T-helper 17 cell (primary cell): ENCODE measurements at places on chromosomes 7 and 10. TPM values are rescaled to one million over a fixed set of nuclear protein-coding genes. Genes with fewer than 3 reads are reported as not detected.

RSPH10B gene
- total RNA-seq = 0.40 TPM

AS3MT gene
- total RNA-seq = 1.0 TPM

- no peak for DNase-seq
Observed at GRCh38 chr10:98694883-98695282, 248.1 kb upstream of the HPS1 start.

GRCh38 chr10:118259288-118259906 lies 82.7 kb downstream of the FAM204A start:
- no peak for DNase-seq

DNA sequence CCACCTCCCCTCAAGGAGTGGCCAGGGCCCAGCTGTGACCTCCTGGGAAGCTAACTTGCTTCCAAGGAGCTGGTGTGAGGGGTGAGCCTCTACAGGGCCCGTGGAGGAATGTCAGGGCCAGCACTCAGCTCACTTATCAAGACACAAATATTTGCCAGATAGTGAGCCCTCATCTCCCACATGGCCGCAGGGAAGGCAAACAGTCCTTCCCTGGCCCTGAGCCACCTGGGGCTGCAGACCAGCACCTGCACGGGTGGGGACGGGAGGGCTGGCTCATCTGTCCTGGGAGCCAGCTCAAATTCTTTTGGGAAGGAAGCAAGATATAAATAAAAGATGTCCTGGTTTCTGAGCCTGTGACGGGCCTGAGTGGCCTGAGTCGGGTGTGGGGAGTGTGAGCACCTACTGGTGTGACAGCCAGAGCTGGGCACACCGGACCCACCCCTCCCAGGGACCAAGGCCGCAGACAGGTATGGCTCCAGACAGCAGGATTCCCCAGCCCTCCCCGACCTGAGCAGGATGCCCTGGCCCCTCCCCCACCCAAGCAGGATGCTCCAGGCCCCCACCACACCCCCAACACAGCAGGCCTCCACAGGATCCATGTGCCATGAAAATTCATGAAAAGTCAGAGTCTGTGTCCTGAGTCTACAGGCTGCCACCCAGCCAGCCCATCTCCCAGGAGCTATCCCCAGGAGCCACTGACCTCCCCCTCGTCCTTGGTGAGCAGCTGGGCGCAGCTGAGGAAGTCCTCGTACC lies 148.0 kb downstream of the MAPK8 start:
- DNase-seq = no peak

DNA sequence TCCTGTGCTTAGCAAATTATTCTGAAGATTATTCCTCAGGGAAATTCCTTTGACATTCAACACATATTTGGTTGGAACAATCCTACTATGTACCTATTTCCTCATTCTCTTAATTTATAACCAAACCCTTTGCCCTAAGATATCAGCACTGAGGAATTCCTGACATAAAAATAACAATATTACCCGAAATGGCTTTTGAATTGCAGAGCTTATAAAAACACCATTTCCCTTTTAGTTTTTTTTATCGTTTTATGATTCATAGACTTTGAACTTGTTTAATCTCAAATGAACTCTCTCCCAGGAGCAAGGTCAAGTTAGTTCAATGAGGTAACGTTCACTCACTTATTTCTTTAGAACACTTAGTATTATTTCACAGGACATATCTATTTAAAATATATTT lies 7.7 kb upstream of the ABCB1 start:
- DNase-seq = no peak

DNA sequence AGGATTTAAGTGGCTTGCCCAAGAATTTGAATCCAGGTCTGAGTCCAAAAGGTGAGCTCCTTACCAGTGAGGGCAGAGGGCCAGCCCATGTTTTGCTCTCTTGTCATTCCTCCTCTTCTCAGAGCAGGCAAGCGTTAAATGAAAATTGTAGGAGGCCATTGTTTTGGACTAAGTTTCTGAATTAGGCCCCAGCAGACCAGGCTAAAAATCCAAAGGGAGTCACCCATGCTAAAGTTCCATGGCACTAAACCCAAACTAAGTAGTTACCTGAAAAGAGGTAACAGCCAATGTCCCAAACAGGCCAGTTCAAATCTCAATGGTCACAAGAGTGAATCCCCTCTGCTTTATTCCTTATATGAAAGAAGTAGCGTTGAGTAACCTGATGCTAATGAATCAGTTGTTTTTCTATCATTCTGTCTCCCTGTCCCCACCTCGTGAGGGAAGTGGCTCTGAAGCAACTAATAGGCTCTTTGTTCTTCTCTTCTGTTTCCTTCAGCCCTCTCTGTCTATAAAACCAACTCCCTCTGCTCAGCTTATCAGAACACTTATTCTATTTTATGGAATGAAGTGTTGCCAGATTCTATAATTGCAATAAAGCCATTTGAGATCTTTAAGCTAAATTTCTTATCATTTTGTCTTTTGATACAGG lies 17.5 kb upstream of the CDH23 start:
- DNase-seq = no peak

GRCh38 chr7:150335774-150336112 lies 5.7 kb downstream of the RARRES2 start:
- DNase-seq = no peak

DNA sequence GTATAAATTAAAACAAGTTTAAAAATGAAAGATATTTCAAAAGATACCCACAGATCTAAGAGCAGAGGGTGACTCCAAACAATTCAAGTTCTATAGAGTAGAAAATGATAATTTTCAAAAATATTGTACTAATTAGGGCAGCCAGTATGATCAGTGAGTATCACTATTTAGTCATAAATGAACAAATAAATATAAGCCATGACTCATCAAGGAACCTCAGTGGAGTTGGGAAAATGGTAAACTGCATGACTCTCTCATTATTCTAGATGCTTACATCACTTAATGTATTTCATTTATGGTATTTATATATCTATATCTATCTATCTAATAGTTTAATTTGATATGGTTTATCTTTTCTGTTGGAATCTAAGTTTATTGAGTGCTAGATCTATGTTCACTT lies 94.3 kb downstream of the THSD7A start:
- DNase-seq = no peak

DNA sequence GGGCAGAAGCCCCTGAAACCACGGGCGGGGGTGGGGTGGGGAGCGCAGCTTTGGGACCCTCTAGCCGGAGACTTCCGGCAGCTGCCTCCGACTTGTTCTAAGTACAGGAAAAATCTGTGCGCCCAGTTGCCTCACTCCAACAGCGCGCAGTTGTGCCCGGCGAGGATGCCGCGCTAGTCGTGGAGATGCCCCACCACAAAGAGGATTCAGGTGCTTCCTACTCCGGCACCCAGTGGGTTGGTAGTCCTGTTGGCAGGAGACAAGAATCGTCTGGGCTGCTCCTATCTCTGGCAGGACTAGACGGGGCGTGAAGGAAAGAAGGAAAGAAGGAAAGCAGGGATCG lies 465 bp upstream of the NPY start:
- DNase-seq = no peak
